ENCODE measurements at places on chromosomes 3 and 15.

GRCh38 chr3:79184251-79184650, 583.5 kb downstream of the ROBO1 start:
- DNase-seq = no peak

DNA sequence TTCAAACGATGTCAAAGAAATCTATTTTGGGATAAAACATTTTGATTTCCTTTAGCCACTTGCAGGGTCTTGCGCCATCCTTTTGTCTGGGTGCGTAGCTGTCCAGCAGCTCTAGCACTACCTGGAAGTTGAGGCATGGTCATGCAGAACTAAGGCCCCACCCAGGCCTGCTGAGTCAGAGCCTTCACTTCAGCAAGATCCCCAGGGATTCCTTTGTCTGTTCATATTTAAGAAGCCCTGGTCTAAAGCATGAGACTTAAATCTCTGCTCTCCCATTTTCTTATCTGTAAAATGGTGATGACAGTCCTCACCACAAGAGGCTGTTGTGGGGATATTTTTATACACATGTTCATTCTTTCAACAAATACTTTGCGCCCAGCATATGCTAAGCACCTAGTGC, 99.0 kb upstream of the CTDSPL start:
- no peak for DNase-seq

GRCh38 chr3:62665627-62666437, 209.4 kb downstream of the CADPS start:
- peak; percentile 34 for DNase-seq

GRCh38 chr3:152672320-152672649, 162.6 kb upstream of the P2RY1 start:
- no peak for DNase-seq

DNA sequence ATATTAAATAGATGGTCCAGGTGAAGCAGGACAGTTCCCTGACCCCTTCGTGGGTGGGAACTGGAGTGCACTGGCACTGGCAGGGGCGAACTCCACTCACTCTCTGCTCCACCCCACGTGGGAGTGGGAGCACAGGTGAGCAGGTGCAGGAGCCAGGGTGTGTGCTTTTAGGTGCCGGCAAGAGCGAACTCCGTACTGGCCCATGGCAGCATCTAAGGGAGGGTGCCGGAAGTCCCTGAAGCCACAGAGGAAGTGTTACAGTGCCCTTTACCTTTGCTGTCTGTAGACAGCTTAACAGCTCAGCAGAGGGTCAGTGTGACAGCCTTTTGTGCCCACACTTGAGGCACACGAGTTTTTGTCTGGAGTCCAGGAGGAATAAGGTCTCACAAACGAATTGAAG, 26.7 kb upstream of the PIAS1 start:
- DNase-seq = no peak

- DNase-seq = no peak
Observed at GRCh38 chr15:90924375-90924774, 8.0 kb downstream of the HDDC3 start.

DNA sequence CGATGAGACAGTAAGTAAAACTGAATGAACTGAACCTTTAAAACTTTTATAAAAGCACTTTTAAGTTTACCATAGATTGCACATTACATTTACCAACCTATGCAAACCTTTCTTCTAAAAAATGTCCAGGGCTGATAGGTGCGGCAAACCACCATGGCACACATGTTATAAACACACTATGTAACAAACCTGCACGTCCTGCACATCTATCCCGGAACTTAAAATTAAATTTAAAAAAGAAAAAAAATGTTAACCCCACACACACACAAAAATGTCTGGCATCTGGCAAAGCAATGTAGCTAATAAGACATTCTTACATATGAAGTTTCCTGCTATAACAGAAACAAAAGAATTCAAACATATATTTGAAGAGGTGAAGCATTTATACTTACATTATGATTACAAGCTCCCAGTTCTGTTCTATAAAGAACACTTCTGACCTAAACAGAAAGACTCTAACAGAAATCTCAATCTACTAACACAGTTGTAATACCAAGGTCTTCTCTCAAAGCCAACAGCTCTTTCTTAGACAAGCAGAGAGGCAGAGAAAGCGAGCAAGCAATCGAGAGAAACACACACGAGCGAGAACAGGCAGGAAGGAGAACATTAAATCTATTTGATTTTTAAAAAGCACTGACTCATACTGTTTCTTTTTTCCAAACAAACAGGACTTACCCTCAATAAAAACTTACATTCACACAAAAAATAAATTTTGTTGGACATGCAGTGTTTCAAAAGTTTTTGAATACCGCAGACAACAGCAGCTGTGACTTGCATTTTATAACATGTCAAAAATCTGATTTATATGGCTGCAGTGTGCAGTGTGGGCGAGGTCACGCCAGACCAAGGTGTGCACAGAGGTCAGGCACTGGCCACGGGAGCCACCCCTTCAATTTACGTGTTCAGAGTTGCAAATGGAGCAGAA, at the start of gene NRG4:
Gene NRG4, minus strand, starts transcription at position 798 of the 925 bp plus-strand sequence. CDS start 1,194 bp downstream, outside the sequence.
- no peak for DNase-seq

DNA sequence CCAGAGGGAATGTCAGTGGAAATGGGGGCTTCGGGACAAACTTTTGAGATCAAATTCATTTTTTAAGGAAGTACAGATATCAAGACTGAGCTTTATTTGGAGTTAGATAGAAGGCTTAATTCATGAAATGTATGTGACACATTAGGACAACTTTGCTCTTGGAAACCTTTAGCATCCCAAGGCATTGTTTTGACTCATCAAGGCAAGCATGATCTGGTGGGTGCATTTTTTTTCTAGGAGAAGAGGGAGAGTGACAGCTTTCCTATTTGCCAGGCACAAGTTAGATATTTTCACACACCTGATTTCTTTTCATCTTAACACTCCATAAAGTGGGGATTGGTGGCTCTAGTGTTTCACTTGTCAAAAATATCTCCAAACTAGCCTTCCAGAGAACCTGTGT, 61.5 kb upstream of the RPL35A start:
- no peak for DNase-seq
